ENCODE measurements at places on chromosomes 6 and 20.

DNA sequence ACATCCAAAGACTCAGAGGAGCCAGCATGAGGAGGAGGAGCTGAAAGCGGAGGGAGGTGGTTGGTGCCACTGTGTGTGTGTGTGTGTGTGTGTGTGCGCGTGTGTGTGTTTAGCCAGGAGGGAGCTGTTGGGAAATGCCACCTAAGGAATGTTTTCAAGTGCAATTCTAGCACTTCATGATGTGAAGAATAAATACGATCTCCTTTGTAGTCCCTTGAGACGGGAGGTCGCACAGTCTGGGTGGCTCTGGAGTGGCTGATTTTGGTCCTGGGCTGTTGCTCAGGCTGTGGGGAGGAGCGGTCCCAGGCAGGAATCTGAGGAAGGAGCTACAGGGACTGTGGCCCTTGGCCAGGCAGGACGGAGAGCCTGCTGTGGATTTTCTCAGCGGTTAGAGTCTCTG lies 93.7 kb downstream of the PPP1R14C start:
- DNase-seq = no peak

DNA sequence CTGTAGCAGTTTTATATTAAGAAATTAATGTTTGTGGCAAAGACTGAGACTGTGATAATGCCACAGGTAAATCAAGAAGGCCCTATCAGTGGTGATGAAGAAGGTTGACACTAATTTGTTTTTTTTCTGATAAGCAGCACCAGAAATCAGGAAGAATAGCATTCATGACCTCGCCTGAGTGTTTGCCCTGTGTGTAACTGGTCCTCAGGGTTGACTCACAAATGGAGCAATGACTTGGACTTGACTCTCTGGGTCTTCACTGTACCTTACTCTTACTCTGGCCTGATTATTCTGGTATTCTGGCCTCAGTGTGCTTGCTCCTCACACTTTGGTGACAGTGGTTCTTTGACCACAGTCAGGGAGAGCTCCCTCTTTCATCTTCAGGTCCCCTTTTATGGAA lies 243.9 kb downstream of the HAO1 start:
- no peak for DNase-seq

DNA sequence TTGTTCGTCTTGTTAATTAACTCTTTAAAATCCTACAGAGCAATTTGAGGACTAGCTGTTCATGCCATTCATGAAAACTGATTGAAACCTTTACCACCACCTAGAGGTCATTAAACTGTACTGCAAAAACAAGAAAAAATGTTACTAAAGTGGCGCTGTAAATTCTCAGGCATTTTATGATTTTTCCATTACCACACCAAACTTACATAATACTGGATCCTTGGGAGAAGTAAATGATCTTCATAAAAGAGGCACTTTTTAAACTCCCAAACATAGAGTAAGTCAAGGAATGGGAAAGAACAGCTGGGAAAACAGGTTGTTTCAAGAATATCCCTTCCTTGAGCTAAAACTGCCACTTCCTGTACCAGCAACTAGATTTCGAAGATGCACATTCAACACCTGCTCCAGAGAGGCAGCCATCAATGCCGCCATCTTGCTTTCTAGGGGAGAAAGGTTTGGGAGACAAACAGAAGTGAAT lies 54.3 kb downstream of the MYLIP start:
- no peak for DNase-seq

- no peak for DNase-seq
Measured at GRCh38 chr20:61115364-61116065, 136.5 kb upstream of the CDH4 start.

GRCh38 chr6:137259349-137259748 lies 40.2 kb upstream of the IFNGR1 start:
- no peak for DNase-seq

- peak; percentile 44 for DNase-seq
Measured at GRCh38 chr6:110814102-110815014, 911 bp downstream of the CDK19 start.

- DNase-seq = no peak
Measured at GRCh38 chr6:73043446-73043845, 181.8 kb downstream of the KHDC1L start.

GRCh38 chr6:83055366-83055964 lies 10.2 kb downstream of the UBE3D start:
- DNase-seq = peak; percentile 9

GRCh38 chr6:102774326-102774725 lies 1380.8 kb downstream of the GRIK2 start:
- DNase-seq = no peak

Measured in activated CD4-positive, alpha-beta T cell treated with anti-CD3 and anti-CD28 coated beads, Interleukin-2, amount 50 U/mL, for 4 hours (primary cell).